ENCODE measurements at places on chromosomes 12 and 14.
A peak's percentile ranks its signal among the peaks of the same experiment; 100 is the strongest.

- no peak for DNase-seq
Observed at GRCh38 chr12:115023279-115024265, 339.6 kb upstream of the TBX3 start.

GRCh38 chr12:43282106-43282505 lies 269.9 kb downstream of the ADAMTS20 start:
- no peak for DNase-seq

DNA sequence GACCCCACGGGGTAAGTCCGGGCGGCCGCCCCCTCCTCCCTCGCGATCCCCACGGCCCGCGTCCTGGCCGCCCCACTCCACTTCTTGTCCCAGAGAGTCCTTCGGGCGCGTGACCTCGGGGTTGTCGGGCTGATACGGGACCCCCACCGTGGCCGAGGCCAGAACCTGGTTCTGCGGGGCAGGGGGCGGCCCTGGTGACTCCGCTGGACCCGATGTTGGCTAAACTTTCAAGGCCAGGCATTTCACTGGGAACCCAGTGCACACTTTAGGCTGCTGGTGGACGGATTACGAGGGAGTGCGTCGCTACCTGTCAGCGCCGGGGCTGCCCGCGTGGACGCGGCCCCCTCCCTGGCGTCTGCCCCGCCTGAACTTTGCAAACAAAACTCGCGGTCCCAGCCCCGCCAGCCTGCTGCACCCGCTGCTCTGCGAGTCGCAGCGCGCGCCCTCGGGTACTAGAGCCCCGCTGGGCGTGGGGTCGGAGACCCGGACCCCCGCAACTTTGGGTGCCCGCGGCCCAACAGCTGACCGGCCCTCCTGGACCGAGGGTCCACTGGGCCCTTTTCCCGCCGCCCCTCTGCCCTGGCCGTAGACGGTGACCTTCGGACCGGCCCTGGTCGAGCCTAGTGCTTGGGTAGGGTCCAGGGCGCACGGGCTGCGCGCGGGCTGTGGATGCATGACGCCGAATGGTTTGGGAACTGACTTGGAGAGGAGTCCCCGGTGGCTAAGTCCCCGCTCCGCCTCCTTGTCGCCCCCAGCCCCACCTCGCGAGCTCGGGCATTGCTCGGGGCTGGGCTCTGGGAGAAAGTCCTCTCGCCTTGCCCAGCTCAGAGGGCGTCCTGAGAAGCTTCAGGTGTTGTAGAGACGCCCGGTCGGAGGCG lies 624 bp downstream of the RIN3 start:
- peak; percentile 24 for DNase-seq

- peak; percentile 24 for DNase-seq
Observed at GRCh38 chr12:74780182-74780849, 242.7 kb downstream of the ATXN7L3B start.

DNA sequence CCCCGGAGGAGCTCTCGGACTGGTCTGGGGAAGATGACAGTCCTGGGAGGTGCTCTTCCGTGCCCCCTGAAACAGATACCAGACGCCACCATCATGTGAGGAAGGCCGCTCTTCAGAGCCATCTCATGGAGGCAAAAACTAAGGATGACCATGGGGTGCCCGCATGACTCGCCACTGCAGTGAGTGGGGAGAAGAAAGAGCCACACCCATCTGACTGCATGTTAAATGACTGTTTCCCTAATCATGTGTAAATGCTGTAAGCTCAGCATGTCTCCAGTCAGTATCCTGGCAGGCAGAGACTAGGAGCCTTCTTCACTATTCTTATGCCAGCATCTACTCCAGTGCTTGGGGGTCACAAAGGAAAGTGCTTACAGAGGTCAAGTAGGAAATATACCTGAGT lies 4.0 kb downstream of the STON2 start:
- no peak for DNase-seq

- DNase-seq = peak; percentile 7
Observed at GRCh38 chr14:46571970-46572369, 79.6 kb downstream of the RPL10L start.

DNA sequence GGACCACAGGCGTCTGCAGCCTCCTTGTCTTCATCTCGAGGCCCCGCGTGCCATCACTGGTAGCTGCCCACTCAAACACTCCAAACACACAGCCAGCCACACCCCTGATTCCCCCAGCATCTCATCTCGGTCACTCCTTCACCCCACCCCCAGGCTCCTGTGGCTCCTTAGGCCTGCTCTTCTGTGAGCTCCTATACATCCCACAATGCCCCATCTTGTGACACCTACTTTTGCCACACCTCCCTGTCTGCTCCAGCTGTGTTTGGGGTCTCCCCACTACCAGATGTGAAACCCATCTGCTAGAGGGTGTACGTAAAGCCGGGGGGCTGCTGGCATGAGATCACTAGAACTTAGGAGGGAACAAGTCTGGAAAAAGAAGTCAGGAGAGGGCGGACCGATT lies 4.1 kb downstream of the AKT1 start:
- no peak for DNase-seq

DNA sequence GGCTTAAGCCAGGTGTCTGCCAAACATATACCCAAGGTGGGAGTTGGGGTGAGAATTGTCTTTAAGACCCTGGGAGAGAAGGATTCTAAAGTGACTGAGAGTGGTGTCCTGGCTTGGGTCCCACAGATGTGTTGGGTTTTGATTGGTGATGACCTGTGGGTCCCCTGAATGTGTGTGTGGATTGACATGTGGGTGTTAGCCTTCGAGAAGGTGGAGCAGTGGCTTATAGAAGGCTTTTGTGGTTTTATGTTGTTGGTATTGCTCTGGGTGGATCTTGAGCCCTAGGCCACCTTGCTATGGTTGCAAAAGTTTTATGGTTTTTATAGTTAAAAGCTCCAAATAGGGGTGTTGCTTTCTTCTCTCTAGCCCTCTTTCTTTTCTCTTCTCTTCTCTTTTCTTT lies 29.7 kb downstream of the PLEKHG3 start:
- no peak for DNase-seq

GRCh38 chr12:119249383-119250155 lies 70.8 kb downstream of the HSPB8 start:
- no peak for DNase-seq

DNA sequence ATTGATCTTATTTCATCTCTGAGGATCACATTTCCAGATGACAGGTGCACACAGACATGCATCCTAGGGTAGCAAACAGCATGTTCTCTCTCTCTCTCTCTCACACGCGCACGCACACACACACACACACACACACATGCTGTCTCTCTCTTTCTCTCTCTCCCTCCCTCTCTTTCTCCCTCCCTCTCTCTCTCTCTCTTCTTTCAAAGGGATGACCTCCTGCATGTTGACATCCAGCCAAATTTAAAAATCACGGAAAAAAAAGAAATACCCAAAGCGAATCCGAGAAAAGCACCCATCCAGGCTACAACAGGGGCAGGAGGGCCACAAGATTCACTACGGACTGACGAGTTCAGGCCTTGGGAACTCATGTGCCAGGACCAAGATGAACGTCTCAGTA lies 2.3 kb downstream of the KSR2 start:
- DNase-seq = no peak

DNA sequence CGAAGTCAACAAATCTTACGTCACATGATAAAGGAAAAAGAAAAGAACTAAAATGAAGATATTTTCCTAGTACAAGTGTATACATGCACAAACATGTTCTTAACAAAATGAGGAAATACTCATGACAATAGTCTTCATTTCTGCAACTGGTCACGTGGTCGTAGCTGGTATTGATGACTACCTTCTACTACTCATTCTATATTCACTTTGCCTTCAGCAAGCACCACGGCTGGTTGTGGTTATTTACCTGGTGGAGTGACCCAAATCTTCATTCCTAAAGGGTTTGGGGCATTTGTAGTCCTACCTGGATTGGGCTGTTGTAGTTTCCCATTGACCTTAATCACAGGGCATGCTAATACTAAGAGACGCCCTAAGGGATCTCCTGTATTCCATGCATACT lies 51.2 kb downstream of the FIGNL2 start:
- no peak for DNase-seq

DNA sequence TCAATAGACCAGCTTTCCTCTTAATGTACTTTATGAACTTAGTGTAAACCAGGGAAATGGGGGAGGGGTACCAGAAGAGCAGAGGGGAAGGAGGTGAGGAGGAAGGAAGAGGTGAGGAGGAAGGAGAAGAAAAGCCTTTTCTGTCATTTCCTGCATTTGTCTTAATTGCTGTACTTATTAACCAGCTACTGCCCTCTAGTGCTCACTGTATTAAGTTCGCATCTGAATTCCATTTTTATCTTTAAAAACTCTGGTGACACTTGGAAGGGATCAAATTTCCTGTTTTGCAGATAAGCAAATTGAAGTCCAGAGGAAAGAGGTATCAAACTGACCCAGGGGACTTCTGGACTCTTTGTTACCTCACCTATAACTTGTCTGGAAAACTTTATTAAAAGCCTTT lies 22.2 kb downstream of the MANSC1 start:
- peak; percentile 37 for DNase-seq

- DNase-seq = no peak
Observed at GRCh38 chr14:50001151-50001998, 108.5 kb downstream of the ARF6 start.

GRCh38 chr14:24147761-24148428 lies 597 bp downstream of the RNF31 start:
- DNase-seq = no peak

GRCh38 chr12:77722536-77722935 lies 108.2 kb upstream of the NAV3 start:
- no peak for DNase-seq

DNA sequence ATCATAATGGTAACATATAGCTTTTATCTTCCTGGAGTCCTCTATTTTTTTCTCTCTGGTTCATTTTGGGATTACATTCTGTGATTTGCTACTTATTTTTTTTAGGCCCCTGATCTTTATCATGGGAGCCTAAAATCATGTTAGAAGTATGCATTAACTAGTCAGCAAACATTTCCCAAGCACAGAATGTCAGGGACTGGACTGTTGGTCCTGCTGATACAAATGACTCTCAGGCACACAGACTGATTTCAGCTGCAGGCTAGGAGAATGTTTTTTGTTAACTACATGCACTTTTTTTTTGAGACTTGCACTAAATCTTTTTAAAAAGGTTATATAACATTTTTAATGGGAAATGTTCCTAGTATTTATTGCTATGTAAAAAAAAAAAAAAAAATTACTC lies 131.1 kb downstream of the ACSS3 start:
- no peak for DNase-seq

GRCh38 chr12:75908961-75909605 lies 122.5 kb downstream of the PHLDA1 start:
- no peak for DNase-seq

GRCh38 chr12:77204083-77204482 lies 138.7 kb upstream of the E2F7 start:
- DNase-seq = no peak

DNA sequence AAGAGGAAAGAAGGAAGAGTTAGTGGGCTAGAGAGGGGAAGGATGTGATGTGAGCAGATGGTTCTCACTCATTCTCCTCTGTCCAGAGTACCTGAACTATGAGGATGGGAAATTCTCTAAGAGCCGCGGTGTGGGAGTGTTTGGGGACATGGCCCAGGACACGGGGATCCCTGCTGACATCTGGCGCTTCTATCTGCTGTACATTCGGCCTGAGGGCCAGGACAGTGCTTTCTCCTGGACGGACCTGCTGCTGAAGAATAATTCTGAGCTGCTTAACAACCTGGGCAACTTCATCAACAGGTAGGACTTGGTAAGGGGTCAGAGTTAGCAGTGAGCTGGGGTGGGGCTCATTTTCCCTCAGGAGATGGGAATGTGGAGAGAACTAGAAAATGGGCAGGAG lies 7.6 kb downstream of the DDIT3 start:
- no peak for DNase-seq

GRCh38 chr12:107912421-107913004 lies 138.0 kb downstream of the ASCL4 start:
- peak; percentile 18 for DNase-seq

- DNase-seq = no peak
Observed at GRCh38 chr12:124603831-124604251, 36.4 kb upstream of the NCOR2 start.

GRCh38 chr12:132129007-132129406 lies 15.1 kb downstream of the DDX51 start:
- DNase-seq = no peak

DNA sequence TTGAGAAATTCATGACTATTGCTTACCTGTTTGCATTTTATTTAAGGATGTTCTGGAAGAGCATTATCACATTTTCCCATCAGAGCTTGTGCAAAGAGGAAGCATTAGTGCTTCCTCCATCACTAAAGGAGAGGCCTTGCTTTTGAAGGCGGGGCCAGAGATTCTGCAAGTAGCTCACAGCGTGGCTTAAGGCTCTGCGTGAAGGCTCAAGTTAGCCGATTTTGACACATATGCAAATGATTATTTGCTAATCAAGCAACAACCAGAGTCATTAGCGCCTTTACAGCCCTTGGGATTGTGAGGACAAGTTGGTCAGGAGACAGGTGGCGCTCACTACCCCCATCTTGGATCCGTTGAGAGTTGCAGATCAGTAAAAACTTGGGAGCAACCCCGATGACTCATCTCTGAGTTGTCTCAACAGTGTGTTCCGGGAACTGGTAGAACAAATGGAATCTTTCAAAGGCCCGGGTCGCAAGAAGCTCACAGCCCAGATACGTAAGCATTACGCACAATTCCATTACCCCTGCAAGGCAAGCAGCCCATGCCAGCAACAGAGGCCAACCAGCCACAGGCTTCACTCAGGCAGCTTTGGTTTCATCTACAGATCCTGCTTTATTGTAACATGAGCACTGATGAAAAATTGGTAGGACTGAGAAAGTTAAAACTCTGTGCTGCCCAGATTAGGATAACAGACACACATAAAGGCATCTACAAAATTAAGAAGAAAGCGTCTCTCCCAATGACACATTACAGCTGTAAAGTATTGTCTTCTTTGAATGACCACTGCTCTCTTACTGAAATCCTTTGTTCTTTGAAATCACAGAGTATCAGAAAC lies 34.9 kb upstream of the SPTSSA start:
- peak; percentile 94 for DNase-seq

- no peak for DNase-seq
Observed at GRCh38 chr12:98973395-98973794, 328.3 kb downstream of the APAF1 start.

GRCh38 chr12:130185455-130186391 lies 23.5 kb downstream of the FZD10 start:
- DNase-seq = no peak

GRCh38 chr12:42192686-42193085 lies 45.4 kb downstream of the YAF2 start:
- no peak for DNase-seq

GRCh38 chr12:87813476-87814234 lies 215.5 kb downstream of the C12orf50 start:
- no peak for DNase-seq

All from HTR-8/SVneo (cell line).